CD4-positive, alpha-beta T cell treated with Interleukin-1 beta for 1 hour (primary cell): ENCODE measurements at places on chromosomes 11 and 22.

DNA sequence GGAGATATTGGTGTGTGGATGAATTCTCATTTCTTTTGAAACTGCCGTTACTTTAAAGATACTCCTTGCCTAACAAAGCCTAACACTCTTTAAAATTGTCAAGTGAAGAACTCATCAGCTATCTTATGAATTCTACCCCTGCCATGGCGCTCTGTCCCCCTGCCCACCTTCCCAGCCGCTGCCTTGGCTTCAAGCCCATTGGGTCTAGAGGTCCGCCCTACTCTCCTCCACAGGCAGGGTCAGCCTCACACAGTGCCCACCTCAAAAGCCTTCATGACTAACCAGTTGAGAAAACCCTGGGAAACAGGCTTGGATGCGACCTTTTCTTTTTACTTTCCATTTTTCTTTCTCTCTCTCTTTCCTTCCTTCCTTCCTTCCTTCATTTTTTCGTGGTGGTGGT, 128.6 kb downstream of the RRAS2 start:
- DNase-seq: no peak

DNA sequence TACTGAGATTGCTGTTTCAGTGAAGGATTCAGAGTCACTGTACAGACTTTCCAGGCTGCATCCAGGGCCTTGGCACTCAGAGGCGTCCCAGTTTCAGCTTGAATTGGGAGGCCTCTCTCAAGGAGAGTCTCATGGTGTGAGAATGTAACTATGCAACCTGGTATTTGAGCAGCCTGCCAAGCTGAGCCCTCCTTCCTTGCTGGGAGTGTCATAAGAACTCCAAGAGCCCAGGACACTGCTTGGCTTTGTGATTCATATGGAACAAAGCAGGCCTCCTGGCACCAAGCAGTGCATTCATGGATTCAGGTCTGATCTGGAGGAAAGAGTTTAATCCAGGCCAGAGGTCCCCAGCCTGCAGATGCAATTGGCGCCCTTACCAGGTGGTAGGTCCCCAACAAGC, 171.7 kb downstream of the DBX1 start:
- no peak for DNase-seq

DNA sequence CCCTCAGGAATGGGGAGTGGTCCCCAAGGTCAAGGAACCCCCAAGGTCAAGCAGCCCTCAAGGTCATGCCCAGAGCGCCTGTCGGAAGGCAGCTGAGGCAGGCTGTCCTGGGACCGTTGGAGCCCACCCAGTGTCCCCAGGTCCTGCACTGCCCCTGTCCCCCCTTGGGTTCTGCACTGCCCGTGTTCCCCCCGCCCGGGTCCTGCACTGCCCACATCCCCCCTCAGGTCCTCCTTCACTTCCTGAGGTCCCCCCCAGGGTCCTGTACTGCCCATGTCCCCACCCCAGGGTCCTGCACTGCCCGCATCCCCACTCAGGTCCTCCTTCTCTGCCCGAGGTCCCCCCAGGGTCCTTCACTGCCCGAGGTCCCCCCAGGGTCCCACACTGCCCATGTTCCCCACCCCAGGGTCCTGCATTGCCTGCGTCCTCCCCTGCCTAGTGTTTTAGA, 1073.0 kb downstream of the BRD1 start:
- no peak for DNase-seq

DNA sequence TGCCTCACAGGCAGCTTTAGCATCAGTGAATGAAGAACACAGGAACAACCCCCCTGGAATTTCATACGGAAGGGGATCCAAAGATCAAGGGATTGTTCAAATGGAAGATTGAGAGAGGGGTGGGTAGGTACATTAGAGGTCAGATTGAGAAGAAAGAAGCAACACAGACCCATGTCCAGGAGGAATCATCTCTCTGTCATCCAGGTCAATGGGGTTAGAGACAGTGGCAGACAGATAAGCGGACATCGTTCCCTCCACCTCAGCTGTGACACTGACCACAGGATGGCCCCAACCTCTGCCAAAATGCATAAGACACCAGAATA, 1.9 kb upstream of the NPAS4 start:
- DNase-seq: no peak

- DNase-seq: no peak
Observed at GRCh38 chr11:27394781-27395228, 31.8 kb upstream of the CCDC34 start.

DNA sequence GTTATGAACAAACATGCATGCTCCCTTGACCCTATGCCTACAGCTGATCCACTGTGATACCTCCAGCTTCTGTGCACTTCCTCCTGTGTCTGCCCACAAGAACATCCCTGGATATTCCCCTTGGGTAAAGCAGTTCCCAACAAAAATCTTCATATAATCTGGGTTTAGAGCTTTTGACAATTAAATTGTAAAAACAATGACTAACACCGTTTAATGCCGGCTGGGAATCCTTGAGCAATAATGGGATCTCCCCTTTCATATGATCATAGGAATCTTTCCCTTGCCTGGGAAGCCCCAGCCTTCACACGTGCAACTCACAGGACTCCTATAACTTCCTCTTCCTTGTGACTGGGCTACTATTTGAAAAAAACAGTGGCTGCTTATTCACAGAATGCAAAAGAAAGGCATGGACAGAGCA, 6.3 kb upstream of the ZC3H12C start:
- DNase-seq: peak; percentile 10

DNA sequence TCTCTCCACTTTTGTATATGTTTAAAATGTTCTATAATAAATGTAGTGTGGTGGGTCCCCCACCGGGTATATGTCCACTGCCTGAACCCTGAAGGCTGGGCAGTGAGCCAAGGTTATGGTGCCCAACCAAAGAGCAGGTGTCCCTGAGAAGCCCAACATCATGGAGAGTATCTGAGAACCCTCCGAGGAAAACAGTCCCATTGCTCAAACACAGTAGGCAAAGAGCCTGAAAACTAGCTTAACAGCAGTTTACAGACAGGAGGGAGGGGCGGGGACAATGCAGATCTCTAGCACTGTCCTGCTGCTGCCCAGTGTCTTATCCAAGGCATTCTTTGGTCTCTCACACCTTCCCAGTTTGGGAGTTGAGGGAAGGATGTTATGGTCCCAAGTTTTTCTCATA, 91.0 kb downstream of the TMPRSS5 start:
- no peak for DNase-seq

GRCh38 chr11:71215425-71215965, 36.9 kb downstream of the SHANK2 start:
- DNase-seq: no peak

GRCh38 chr11:15074206-15075161, 1.1 kb downstream of the CALCB start:
- peak; percentile 74 for DNase-seq

DNA sequence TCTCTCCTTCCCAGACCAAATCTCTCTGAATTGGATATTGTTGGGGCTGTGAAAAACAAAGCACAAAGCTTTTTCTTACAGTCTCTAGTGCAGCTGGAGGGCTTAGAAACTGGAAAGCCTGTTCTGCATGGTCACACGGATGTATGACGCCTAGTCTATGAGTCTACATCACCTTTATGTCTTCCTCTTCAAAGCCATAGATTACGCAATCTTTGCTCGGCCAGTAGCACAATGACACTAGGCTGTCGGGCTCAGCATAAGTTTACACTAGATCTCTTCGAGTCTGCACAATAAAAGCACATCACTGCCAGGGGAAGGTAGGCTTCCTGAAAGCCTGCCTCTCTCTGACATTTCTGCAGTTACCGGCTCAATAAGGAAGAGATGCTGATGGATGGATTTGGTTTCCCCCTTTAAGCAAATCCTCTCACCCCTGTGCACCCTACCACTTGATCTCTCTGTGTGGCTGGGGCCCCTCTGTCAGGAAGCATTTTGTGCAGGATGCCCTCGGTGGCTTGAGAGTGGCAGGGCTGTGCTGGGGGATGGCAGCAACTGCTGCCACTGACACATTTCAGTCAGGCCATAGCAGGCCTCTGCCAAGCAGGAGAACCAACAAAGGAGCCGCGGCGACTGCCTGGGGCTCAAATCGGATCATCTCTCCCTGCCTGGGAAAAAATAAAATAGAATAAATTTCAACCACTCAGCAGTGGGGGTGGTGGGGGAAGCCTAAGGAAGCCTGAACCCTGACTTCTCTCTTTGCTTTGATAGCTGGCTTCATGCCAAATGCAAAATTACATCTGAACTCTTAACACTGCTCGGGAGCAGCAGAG, 1272.8 kb downstream of the LRRC4C start:
- DNase-seq: no peak

- DNase-seq: no peak
Observed at GRCh38 chr11:72048766-72049460, 31.4 kb downstream of the NUMA1 start.

DNA sequence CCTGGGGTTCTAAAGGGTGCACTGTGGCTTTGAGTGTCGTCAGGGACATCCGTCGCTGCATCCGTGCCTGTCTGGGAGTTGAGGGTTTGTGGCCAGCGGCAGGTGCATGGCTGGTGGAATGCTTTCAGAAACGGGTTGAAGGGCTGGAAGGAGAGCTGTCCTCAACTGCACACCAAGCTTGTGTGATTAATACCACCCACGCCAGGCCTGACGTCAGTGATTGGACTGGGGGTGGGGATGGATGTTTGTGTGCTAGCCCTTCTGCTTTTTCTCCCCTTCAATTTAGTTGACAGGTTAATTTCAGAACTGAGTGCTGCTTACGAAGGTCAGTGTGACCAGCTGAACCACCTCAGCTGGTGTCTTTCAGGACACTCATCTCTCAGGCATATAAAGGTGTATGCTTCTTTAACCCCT, 3.2 kb upstream of the GAB2 start:
- peak; percentile 78 for DNase-seq

GRCh38 chr11:102111011-102111786, 952 bp downstream of the YAP1 start:
- DNase-seq: no peak

GRCh38 chr11:72629266-72629665, 45.0 kb downstream of the PDE2A start:
- DNase-seq: no peak

GRCh38 chr11:72274435-72274834, 30.5 kb upstream of the PHOX2A start:
- DNase-seq: no peak

DNA sequence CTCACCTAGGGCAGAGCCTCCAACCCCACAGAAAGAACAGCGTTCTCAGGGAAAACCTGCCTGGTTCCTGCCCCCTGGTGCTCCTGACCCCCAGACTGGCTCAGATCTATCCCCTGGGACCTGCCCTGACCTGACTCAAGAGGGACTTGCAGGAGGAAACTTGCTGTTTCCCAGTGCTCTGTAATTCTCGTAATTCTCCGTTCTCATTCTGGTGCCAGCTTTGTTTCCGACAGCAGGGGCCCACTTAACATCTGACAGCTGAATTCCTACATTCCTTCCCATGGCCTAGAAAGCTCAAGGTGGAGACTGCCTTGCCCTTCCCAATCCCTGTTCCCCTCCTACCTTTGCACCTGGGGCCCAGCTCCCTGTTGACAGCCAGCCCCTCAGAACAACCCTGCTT, 12.5 kb upstream of the CSF2RB start:
- no peak for DNase-seq

DNA sequence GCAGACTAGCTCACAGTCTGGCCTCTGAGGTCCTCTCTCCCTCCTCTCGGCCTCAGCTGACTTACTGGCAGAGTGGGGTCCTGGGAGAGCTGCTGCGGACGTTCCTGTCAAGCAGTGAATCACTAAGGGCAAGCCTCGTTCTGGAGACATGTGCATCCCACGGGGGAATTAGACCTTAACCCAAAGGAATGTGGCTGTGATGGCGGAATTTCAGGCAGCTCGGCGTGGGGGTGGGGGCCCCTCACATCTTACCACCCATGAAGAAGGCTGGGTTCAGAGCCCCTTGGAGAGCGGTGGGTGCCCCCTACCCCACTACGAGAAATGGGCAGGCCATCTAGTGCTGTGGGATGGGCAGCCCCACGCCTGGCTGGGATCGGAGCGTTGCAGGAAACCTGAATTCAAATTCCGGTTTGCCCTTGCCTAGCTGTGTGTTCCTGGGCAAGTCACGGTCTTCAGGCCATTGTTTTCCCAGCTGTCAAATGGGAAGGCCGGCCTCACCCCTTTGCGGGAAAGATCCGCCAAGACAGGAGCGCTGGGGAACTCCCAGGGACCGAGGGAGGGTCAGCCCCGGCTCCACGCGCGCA, 554 bp downstream of the LRRC32 start:
- no peak for DNase-seq

DNA sequence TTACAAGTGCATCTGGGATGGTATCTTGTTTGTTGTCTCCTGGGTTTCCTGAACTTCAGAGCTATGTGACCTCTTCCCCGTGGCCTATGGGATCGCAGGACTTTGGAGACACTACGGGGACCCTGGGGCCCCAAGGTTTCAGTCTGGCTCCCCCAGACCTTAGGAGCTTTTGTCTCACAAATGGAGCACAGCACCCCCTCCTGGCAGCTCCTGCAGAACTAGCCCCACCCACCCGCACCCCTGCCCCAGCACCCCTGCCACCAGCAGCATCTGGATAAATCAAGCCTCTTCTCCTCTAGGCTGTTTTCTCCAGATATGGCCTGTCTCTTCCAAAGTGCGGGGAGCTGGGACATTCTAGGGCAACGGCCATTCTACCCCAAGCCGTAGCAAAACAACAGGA, 10.4 kb downstream of the RCOR2 start:
- DNase-seq: peak; percentile 59

DNA sequence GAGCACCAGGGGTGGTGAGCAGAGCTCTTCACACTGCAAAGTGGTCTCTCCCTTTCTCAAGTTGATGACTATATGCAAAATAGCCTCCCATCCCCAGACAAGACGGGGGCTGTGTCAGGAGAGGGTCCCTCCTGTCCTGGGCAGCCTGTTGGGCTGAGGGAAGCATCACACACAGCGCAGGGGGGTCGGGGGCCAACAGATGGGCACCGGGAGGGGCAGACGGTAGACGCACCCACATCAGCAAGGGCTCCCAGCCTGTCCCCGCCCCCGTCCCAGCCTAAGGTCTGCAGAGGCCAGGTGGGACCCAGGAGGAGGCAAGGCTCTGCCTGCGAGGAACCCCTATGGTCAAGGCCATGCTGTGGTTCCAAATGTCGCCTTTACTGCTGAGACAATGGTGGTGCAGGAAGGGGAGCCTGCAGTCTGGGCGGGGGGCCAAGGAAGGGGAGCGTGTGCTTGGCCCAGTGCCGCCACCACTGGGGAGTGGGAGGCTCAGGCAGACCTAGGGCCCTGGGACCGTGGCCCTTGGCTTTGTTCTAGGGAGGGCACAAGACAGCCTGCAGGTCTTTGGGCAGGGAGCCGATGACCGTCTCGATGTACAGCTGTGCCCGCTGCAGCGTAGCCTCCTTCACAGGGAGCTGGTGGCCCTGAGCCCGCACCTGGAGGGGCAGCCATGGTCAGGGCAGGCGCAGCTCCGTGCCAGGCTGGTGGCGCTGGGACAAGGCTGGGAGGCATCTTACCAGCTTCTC, 4.3 kb upstream of the PLXNB2 start:
- no peak for DNase-seq
